Astrocyte of the hippocampus (primary cell): ENCODE measurements at places on chromosomes 7 and 10.
A peak's percentile ranks its signal among the peaks of the same experiment; 100 is the strongest.

GRCh38 chr7:147569116-147569913 is 1021.3 kb upstream of the C7orf33 start:
- DNase-seq = no peak

GRCh38 chr10:79445977-79446757 is 743 bp upstream of the ZCCHC24 start:
- DNase-seq = peak; percentile 62

GRCh38 chr10:895324-895723 is 36.2 kb downstream of the LARP4B start:
- DNase-seq = no peak

- DNase-seq = no peak
Measured at GRCh38 chr7:132078891-132079735, 497.2 kb downstream of the PLXNA4 start.

DNA sequence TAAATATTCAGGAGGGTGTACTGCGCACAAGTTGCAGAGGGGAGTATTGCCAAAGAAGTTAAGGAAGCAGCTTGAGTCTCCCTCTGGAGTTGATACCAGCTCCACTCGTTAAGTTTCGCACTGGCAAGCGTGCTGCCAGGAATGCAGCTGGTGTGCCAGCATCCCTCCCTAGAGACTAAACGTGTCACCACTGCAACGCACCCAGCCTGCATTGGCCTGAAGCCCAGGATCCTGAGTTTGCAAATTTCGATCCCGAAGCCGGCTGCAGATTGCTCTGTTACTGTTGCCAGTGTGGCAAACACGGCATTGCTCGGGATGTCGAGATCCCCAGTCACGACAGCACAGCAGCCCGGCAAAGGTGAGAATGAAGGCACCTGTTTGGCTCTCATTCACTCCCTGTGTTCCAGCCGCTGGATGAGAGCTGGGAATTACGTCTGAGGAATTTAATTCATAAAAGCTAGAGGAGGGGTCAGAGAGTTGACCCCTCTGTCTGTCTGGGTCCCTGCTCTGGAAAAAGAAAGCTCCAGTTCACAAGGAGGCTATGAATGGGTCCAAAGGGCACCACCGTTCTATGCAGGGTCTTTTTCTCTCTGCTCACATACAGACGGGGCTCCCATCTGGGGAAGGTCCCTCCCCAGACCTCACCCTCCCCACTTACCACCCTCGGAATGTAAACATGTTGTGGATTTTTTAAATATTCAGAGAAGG is 61.0 kb downstream of the NRP1 start:
- peak; percentile 97 for DNase-seq

GRCh38 chr10:72277996-72278667 is 4.4 kb downstream of the DDIT4 start:
- no peak for DNase-seq

GRCh38 chr7:80357530-80357929 is 154.3 kb downstream of the GNAT3 start:
- DNase-seq = no peak

DNA sequence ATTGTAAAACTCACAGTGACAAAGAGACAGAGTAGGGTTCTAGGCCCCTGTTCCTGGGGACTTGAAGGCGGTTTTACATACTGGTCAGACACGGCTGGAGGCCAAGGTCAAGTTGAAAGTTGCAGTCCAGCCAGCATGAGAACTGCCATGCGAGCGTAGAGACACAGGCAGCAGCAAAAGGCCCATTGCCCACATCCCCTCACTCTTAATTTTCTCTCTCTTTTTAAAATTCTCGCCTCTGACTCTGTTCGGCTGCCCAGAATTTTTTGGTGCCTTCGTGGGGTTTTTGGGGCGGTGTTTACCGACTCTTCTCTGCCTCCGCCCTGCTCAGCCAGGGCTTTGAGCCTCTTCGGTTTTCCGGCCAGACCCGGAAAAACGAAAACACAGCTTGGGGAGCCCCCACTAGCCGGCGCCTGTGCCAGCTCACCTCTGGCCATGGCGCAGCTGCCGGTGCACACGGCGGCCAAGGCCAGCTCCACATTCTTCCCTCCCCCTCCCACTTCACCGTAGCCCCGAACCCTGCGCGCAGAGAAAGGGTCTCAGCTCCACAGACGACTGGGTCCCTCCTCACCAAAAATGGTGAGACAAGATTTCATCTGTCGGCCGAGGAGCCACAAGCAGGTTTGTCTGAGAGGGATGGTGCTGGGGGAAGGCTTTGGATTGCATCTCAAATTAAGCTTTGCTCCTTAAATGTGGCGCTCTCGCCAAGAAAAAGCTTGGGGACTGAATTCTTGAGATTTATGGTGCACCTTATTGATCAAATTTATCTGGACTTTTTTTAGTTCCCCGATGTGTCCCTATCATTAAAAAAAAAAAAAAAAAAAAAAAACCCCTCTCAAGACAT is 2.3 kb upstream of the HOXA13 start:
- no peak for DNase-seq

GRCh38 chr7:1941464-1942242 is 271.6 kb downstream of the ELFN1 start:
- DNase-seq = no peak

DNA sequence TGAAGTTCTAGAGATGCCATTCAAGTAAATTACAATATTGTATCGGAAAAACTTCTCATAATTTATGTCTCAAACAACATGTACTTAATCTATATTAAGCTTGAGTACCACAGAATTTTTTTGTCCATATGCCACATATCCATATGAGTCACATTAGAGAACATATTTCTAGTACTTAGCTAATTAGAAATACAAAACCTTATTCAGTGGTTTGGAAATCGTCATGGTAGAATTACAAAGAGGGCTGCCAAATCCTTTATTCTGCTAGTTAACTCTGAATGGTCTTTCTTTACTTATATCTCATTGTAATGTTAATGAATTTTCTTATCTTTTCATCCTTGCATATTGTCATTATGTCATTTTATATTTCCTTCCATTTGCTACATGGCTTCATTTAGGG is 9.0 kb upstream of the VIM start:
- no peak for DNase-seq

GRCh38 chr10:92923416-92923815 is 75.1 kb downstream of the EXOC6 start:
- DNase-seq = no peak

- DNase-seq = no peak
Measured at GRCh38 chr7:129804111-129804889, 148.5 kb downstream of the UBE2H start.

DNA sequence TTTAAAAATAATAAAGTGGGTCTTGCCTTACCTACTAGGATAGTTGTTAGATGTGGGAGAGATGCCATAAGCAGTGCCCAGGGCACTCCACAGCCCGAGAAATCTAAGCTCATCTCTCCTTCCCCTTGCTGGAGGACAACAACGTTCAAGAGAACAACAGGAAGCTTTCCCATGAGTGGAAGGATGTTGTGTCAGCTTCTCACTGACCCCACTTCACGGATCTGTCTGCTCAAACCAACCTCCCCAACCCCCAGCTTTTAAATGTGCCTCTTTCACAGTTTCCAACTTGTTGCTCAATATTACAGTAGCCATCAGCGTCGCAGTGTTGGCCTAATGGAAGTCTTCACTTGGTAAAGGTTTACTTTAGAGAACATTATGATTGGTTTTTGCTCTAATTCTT is 72.1 kb downstream of the PTPRE start:
- DNase-seq = no peak

DNA sequence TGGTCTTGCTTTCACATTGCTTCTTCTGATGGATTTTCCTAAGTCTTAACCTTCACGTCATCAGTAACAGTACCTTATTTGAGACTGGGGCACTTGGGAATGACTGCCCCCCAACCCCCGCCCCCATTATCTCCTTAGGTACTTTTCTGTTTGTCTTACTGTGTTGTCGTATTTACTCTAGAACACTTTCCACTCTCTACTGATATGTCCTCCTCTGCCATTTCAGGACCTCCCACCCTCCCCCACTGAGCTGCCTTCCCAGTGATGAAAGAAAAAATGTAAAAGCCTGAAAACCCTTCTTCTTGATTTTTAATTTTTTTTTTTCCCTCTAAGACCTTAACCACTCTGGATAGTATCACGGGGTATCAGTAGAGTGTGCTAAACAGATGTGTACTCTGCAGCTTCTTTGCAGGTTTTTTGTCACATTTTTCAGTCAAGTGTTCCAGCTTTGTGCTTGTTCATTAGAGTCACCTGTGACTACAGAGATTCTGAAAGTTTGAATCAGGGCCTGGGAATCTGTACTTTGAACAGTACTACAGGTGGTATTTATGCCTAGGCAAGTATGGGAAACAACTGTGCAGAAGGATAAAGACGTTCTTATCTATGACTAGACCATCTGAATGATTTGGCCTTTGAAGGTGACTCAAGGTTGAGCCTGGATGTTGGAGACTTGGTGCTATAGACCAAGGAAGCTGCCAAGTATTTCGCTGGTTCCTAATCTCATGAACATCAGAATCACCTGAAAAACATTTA is 8.3 kb downstream of the CALU start:
- DNase-seq = no peak
